ENCODE measurements at places on chromosomes 5 and 9. TPM values are rescaled to one million over a fixed set of nuclear protein-coding genes. Genes with fewer than 3 reads are reported as not detected.

DNA sequence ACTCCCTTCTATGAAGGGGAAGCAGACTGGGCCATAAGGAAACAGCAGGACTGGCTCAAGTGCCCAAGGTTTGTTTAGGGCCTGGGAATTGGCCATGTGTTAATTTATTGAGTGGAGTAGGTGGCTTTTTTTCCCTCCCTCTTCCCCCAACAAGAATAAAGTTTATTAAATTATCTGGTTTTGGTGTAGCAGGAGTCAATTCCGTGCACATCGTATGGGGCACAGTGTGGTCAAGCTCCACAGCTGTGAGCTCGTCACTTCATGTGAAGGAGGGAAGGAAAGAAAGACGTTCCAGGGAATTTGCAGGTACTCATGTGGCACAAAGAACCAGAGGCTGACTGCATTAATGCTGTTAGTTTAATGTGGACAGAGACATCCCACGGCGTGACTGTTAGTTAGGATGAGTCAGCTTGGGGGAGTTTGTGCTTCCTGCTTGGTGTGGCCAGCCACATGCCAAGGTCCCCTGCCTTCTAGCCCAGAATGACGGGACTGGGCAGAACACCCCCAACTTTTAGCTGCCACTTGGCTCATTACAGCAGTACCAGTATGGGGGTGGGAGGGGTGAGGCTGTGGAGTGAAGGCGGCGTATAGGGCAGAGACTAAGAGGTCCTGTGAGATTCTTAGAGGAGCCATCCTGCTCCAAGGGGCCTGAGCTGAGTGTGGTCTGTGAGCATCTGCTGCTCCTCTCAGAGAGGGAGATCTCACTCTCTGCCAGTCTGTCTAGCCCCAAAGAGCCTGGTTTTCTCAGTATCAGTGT, 33.2 kb downstream of the CSF1R start:
- H3K4me1 ChIP-seq = no peaks in the 10 kb centered on the region
- no peak overlapping the region for H3K4me3 ChIP-seq
- no peak for DNase-seq

Gene PIP5K1B
- 36.5 TPM for total RNA-seq

Gene ARHGAP26
- 35.4 TPM for total RNA-seq

Gene RAI14
- 79.6 TPM for total RNA-seq

- peak within 1 kb of the TSS; percentile 82 for H3K4me3 ChIP-seq
- H3K27me3 ChIP-seq = no peaks in the 10 kb centered on the region
- DNase-seq = peak; percentile 96
- H3K27ac ChIP-seq = peak within 1 kb of the TSS; percentile 97
These were observed at the start of gene GPX3 for GRCh38 chr5:151020304-151021110. Gene GPX3 (plus strand): TSS chr5:151020591. CDS start chr5:151020655, 64 bp downstream.

GRCh38 chr9:130609163-130609562, 29.8 kb downstream of the FUBP3 start:
- H3K36me3 ChIP-seq = peaks cover 63% of the 10 kb centered on the region
- no peak for DNase-seq
- no peaks in the 10 kb centered on the region for H3K4me1 ChIP-seq
- no peak overlapping the region for H3K4me3 ChIP-seq
- H3K27me3 ChIP-seq = no peaks in the 10 kb centered on the region

DNA sequence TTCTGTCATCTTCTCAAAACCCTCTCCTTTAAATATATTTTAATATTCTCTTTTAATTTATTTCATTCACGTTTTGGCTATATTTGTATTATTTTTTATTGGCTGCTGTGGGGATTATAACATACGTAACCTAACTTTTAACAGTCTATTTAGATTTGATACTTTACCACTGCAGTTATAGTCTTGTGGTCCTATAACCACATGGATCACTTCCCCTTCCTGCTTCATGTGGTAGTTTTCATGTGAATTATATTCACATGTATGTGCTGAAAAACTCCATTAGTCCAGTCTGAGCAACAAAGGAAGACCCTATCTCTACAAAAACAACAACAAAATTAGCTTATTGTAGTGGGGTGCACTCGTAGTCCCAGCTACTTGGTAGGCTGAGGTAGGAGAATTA, 34.3 kb downstream of the CENPP start:
- DNase-seq = no peak
- H3K4me3 ChIP-seq = no peak overlapping the region
- no peaks in the 10 kb centered on the region for H3K36me3 ChIP-seq
- no peaks in the 10 kb centered on the region for H3K4me1 ChIP-seq

DNA sequence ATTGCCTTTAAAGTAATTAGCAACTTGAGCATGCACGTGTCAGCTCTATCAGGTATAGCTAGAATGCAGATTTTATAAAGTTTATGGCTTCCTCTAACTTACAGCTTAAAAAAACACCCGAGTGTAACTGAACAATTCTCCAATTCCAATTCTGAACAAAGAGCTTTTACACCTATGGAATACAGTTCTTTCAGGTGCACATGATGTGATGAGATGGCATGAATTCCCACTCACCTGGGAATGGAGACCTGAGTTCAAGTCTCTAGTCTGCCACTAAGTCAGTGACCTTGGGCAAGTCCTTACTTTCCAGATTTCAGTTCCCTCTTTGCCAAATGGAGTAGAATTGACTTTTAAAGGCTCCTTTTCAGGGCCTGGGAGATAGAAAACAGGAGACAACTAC, 1.8 kb downstream of the ZFAND5 start:
- DNase-seq = no peak
- no peaks in the 10 kb centered on the region for H3K27me3 ChIP-seq
- peak overlapping the region; percentile 97 for H3K27ac ChIP-seq
- peak overlapping the region; percentile 82 for H3K4me3 ChIP-seq

- H3K4me1 ChIP-seq = no peaks in the 10 kb centered on the region
- DNase-seq = no peak
- no peak overlapping the region for H3K27ac ChIP-seq
- H3K4me3 ChIP-seq = no peak overlapping the region
These were observed 98.0 kb downstream of the OR2K2 start for GRCh38 chr9:111231801-111232580.

Measured in upper lobe of right lung (tissue), 1 donor.